ENCODE measurements at places on chromosomes 6 and 20.
A peak's percentile ranks its signal among the peaks of the same experiment; 100 is the strongest.

GRCh38 chr6:114762145-114762544 lies 419.3 kb upstream of the HS3ST5 start:
- no peak for DNase-seq

GRCh38 chr6:82712389-82712788 lies 348.8 kb downstream of the TPBG start:
- DNase-seq: no peak

GRCh38 chr6:14321992-14322772 lies 204.6 kb downstream of the CD83 start:
- no peak for DNase-seq

DNA sequence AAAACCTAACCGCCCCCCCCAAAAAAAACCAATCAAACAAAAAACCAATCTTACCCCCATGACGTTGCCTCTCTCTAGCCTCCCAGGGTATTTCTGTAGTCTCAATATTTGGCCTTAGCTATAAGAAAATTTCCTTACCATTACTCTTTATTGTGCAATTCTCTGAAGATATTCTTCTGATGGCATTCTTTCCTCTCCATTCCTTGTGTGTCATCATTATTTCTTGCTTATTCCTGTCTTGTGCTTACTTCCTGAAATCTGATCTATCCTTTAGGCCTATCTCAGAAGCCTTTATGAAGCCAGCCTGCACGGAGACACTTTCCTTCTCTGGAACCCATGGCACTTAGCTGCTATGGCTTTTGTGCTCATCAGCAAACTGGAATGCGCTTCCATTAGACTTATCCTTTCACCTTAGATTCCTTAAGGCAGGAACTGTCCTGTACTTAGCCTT lies 65.9 kb upstream of the DDR1 start:
- peak; percentile 62 for DNase-seq

GRCh38 chr6:105135056-105135455 lies 44.8 kb downstream of the POPDC3 start:
- no peak for DNase-seq

GRCh38 chr6:64589961-64590360 lies 954.4 kb downstream of the PHF3 start:
- no peak for DNase-seq

DNA sequence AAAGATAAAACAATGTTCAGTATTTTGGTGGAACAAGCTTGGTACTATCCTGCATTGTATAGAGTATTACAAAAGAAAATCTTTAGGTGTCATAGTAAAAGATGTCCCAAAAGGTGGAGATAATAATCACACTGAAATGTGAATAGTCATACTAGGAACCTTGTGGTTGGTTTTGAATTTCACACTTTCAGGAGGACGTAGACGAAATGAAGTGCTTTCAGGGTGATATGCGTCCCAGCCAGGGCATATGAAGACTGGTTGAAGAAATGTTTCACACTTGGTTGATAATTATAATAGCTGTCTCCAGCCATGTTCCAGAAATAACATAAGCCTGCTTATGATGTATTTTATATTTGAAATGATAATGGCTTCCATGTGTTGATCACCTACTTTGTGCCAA lies 60.4 kb downstream of the SCAND1 start:
- no peak for DNase-seq

GRCh38 chr20:52340036-52340634 lies 148.6 kb upstream of the ZFP64 start:
- no peak for DNase-seq

DNA sequence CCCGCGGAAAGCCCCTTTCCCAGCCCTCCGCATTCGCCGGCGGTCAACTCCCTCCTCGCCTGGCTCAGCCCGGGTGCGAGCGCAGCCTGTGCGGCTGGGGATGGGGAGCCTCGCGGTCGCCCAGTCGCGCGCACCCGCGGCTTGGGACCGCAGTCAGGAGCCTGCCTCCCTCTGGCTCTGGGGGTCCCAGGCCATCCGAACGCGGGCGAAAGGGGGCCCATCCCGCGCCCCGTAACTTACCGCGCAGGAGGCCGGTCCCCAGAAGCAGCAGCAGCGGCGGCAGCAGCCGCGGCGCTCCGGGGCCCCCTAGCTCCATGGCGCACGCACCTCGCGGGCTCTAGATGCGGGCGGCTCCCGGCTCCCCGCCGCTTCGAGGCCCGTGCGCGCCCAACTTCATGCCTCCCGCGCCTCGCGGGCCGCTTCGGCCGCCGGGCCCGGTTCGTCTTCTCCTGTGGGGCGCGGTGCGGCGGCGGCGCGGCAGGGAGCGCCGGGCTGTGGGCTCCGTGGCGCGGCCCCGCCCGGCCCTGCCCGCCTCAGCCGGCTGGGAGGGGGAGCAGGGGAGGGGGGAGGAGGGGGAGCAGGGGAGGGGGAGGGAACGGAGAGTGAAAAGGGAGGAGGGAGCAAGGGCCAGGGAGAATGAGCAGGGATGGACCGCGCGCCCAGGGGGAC lies at the start of gene CHRNA4:
TSS of gene CHRNA4 (minus strand) at position 500 of the 669 bp plus-strand sequence. CDS start at position 316, 184 bp downstream.
- no peak for DNase-seq

DNA sequence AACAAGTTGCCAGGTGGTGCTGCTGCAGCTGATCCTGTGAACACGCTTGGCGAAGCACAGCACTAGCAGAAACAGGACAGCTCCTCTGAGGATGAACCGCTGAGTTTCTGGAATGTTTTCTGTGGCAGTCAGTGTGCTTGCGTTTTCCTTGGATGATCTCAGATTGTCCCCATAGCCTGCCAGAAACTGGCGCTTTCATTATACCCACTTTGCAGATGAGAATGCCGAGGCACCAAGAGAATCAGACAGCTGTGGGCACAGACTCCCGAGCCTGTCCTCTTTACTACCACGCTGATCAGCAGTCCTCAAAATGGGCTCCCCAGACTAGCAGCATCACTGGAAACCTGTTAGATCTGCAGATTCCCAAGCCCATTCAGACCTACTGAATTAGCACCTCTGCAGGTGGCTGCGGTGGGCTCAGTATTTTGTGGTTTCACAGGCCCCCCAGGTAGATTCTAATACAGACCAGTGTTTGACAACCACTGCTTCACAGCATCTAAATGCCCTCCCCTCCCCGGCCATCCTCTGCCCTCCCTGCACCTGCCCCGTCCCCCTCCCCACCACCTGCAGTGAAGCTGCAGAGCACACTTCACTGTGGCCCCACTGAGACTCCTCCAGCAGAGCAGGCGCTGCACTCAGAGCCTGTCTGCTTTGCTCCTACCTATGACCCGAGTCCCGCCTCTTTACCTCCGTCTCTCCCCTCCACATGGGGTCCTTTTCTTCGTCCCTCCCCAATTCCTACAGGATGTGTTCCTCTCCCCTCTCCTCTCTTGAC lies 29.6 kb downstream of the SPATA2 start:
- no peak for DNase-seq

GRCh38 chr20:15675061-15675514 lies 898.2 kb downstream of the KIF16B start:
- DNase-seq: no peak

DNA sequence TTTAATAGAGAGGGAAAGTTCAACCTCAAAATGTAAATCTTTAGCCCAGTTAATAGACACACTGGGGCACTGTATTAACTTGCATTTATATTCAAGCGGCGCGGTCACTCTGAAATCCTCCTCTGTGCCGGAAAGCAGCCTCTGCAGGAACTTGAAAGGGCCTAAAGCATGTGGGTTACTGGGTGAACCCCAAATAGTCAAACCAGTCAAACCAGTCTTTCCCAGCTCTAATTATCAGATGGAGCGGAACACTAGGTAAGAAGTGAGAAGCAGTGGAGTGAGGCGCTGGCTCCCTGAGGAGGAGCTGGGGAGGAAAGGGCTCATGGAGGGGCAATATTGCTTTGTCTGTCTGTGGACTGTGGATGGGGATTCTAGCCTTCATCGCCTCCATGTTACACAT lies 531.3 kb downstream of the QKI start:
- DNase-seq: no peak

All from SJSA1 (cell line).